ENCODE measurements at places on chromosomes 12 and 14. TPM values are rescaled to one million over a fixed set of nuclear protein-coding genes. Genes with fewer than 3 reads are reported as not detected.
A peak's percentile ranks its signal among the peaks of the same experiment; 100 is the strongest.

The PPM1H gene
- 3.1 TPM for total RNA-seq

The FOXM1 gene
- total RNA-seq: 7.3 TPM

The CLEC7A gene
- total RNA-seq: not detected

The CD163L1 gene
- not detected for total RNA-seq

The C3AR1 gene
- 0.17 TPM for total RNA-seq

The C12orf50 gene
- total RNA-seq: under 0.01 TPM

The NUP37 gene
- total RNA-seq: 38.3 TPM

The COPZ1 gene
- total RNA-seq: 97.9 TPM

The RERG gene
- total RNA-seq: 0.26 TPM

The TPH2 gene
- total RNA-seq: not detected

The PGF gene
- 7.6 TPM for total RNA-seq

The CD69 gene
- not detected for total RNA-seq

The KRT79 gene
- not detected for total RNA-seq

The GARIN6 gene
- total RNA-seq: not detected

DNA sequence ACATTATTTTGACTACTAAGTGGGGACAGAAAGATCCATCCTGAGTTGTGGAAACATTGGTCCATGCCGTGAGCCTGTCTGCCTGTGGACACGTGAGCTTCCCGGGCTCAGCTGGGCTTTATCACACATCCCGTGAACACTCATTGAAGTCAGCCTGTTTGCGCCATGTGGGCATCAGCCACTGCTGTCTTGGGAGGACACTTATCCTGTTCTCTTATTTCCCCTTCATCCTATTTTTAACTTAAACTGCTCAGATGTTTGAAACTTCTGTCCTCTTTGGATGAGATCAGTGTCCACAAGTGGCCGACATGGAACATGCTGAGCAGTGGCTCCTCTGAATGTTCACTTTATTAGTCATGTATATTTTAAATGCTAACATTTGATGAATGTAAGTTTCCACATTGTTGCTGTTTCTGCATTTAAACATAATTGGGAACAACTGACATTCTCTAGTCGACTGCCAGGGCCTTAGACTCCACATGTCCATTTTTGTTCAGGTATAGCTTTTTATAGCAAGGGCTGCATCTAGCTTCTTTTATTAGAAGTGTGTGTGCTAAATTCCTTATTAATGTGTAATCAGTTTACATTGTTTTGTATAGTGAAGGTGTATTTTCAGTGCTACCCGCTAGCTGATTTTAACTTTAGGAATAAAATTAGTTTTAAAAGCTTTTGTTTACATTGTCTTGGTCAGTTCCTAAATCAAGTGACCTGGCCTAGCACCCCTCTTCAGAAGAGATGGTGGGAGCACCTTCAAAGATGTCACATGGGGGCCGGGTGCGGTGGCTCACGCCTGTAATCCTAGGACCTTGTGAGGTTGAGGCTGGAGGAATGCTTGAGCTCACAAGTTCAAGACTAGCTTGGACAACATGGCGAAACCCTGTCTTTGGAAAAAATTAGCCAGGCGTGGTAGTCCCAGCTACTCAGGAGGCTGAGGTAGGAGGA is 24.0 kb downstream of the RNF34 start:
- no peak overlapping the region for H3K27ac ChIP-seq
- peaks cover 18% of the 10 kb centered on the region for H3K36me3 ChIP-seq
- H3K4me1 ChIP-seq: no peaks in the 10 kb centered on the region

- H3K36me3 ChIP-seq: no peaks in the 10 kb centered on the region
- DNase-seq: no peak
- H3K27ac ChIP-seq: no peak overlapping the region
- no peaks in the 10 kb centered on the region for H3K27me3 ChIP-seq
- no peaks in the 10 kb centered on the region for H3K4me1 ChIP-seq
Measured at GRCh38 chr12:93653079-93653478, 24.1 kb upstream of the CRADD start.

GRCh38 chr14:59200195-59200594 is 11.7 kb downstream of the DAAM1 start:
- H3K4me3 ChIP-seq: no peak overlapping the region
- H3K27ac ChIP-seq: no peak overlapping the region
- H3K27me3 ChIP-seq: no peaks in the 10 kb centered on the region
- H3K36me3 ChIP-seq: no peaks in the 10 kb centered on the region
- H3K4me1 ChIP-seq: no peaks in the 10 kb centered on the region

DNA sequence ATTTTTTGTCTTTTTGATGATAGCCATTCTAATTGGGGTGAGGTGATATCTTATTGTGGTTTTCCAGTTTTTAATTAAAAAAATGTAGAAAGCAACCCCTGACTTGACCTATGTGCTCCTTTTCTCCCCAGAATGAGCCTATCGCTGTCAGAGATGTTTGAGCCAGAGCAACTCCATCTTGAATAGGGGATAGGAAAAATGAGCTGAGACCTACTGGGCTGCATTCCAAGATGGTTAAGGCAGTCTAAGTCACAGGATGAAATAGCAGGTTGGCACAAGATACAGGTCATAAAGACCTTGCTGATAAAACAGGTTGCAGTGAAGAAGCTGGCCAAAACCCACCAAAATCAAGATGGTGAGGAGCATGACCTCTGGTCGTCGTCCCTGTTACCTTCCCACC is 13.8 kb downstream of the ERP27 start:
- peaks cover 3% of the 10 kb centered on the region for H3K4me1 ChIP-seq
- DNase-seq: no peak
- no peak overlapping the region for H3K27ac ChIP-seq
- H3K27me3 ChIP-seq: no peaks in the 10 kb centered on the region

DNA sequence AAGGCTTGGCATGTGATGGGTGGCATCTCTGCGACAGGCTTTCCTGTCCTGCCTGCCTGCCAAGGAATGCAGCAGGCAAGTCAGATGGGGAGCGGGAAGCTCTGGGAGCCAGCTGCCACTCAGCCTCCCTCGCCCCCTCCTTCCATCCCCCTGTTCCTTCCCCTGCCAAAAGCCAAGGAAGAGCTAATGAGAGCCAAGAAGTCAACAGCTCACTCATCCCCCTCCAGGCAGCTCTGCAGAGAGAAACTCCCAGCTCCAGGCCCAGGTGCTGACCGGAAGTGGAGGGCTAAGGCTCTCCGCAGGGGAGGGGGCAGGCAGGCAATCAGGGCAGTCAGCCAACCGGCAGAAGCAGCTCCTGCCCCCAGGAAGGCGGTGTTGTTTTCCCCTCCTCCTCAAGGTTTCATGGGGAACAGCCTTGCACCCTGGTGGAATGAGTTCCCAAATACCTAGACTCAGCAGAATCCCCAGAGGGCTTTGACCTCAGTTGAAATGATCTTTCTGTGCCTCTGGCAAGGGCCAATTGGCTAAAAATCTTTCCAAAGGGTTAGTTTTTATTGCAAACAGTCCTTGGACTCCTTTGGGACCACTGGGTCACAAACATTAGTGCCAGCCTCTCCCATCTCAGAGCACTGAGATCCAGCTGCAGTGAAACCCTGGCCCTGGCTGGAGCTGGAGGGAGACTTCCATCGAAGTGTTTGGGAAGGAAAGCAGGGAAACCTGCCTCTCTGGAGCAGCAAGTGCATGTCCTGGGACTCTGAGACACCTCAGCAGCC is 349.1 kb downstream of the DPF3 start:
- H3K36me3 ChIP-seq: no peaks in the 10 kb centered on the region
- no peaks in the 10 kb centered on the region for H3K4me1 ChIP-seq
- peaks cover 3% of the 10 kb centered on the region for H3K27me3 ChIP-seq
- H3K4me3 ChIP-seq: no peak overlapping the region

GRCh38 chr12:89461649-89462612 is 62.7 kb downstream of the GALNT4 start:
- H3K27ac ChIP-seq: no peak overlapping the region
- H3K36me3 ChIP-seq: no peaks in the 10 kb centered on the region
- H3K4me1 ChIP-seq: no peaks in the 10 kb centered on the region
- H3K4me3 ChIP-seq: peak overlapping the region; percentile 14
- H3K27me3 ChIP-seq: no peaks in the 10 kb centered on the region

DNA sequence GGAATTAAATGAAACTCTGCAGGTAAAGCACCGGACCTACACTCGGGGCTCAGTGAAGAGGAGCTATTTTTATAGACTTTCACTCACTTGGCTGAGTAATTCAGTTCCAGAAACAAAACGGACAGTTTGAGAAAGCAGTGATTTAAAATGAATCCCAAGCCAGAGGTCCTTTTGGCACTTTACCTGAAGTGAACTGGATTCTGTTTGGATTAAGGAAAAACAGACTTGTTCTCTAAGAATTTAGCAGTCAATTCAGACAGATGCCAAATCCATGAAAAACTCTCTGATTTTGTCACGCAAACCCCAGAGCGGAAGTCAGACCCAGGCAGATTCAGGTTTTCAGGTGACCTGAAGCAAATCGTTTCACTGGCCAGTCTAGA is 4.9 kb upstream of the VASH1 start:
- H3K4me3 ChIP-seq: no peak overlapping the region
- no peak overlapping the region for H3K27ac ChIP-seq
- H3K27me3 ChIP-seq: peaks cover 7% of the 10 kb centered on the region
- no peaks in the 10 kb centered on the region for H3K4me1 ChIP-seq

GRCh38 chr12:6607751-6608591 is 792 bp upstream of the CHD4 start:
- H3K4me1 ChIP-seq: peaks cover 19% of the 10 kb centered on the region
- DNase-seq: peak; percentile 48
- no peaks in the 10 kb centered on the region for H3K27me3 ChIP-seq

DNA sequence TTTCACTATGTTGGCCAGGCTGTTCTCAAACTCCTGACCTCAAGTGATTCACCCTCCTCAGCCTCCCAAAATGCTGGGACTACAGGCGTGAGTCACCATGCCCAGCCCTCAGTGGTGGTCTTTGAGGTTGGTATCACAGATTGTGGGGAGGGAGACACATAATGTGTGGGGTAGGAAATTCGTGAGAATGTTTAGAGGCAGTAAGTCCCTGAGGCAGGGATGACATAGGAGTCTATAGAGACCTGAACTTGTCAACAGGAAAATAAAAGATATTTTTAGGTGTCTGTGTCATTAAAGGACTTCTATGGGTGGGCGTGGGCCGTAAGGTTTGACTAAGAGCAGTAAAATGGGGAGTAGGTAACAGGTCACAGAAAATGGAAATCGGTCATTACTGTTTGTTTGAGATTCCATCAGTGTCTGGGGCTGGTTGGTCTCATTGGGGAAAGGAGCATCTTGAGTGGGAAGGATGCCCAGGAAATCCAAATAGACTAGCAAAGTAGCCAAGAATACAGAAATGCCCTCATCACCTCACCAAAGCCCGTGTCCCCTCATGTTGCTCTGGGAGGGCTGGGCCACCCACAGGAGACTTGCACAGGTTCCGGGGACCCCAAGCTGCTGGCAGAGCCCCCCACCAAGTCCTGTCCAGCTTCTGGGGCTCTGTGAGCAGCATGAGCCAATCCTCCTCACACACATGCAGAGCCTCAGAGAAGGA is 63.6 kb upstream of the BCL2L14 start:
- H3K36me3 ChIP-seq: no peaks in the 10 kb centered on the region
- no peak overlapping the region for H3K27ac ChIP-seq
- peaks cover 10% of the 10 kb centered on the region for H3K4me1 ChIP-seq
- H3K4me3 ChIP-seq: no peak overlapping the region
- H3K27me3 ChIP-seq: no peaks in the 10 kb centered on the region

- DNase-seq: no peak
- no peaks in the 10 kb centered on the region for H3K27me3 ChIP-seq
- no peaks in the 10 kb centered on the region for H3K36me3 ChIP-seq
- peaks cover 4% of the 10 kb centered on the region for H3K4me1 ChIP-seq
- H3K4me3 ChIP-seq: no peak overlapping the region
Measured at GRCh38 chr12:130922511-130922953, 31.2 kb upstream of the ADGRD1 start.

GRCh38 chr12:91311081-91311480 is 128.5 kb upstream of the DCN start:
- no peak overlapping the region for H3K27ac ChIP-seq
- DNase-seq: no peak
- no peak overlapping the region for H3K4me3 ChIP-seq
- H3K27me3 ChIP-seq: no peaks in the 10 kb centered on the region
- H3K4me1 ChIP-seq: no peaks in the 10 kb centered on the region

- no peak overlapping the region for H3K4me3 ChIP-seq
- H3K4me1 ChIP-seq: no peaks in the 10 kb centered on the region
- no peaks in the 10 kb centered on the region for H3K36me3 ChIP-seq
- DNase-seq: no peak
- H3K27me3 ChIP-seq: peaks cover 8% of the 10 kb centered on the region
Measured at GRCh38 chr14:21326972-21327371, 47.1 kb downstream of the RPGRIP1 start.

- no peaks in the 10 kb centered on the region for H3K36me3 ChIP-seq
- DNase-seq: no peak
- H3K27me3 ChIP-seq: no peaks in the 10 kb centered on the region
- peaks cover 4% of the 10 kb centered on the region for H3K4me1 ChIP-seq
- H3K27ac ChIP-seq: no peak overlapping the region
- H3K4me3 ChIP-seq: no peak overlapping the region
Measured at GRCh38 chr14:22515929-22516328, 73.1 kb downstream of the DAD1 start.

GRCh38 chr12:82862069-82862841 is 175.5 kb downstream of the TMTC2 start:
- H3K36me3 ChIP-seq: peaks cover under 1% of the 10 kb centered on the region
- no peak overlapping the region for H3K4me3 ChIP-seq

- peaks cover 9% of the 10 kb centered on the region for H3K36me3 ChIP-seq
- H3K4me1 ChIP-seq: peaks cover 38% of the 10 kb centered on the region
- H3K4me3 ChIP-seq: no peak overlapping the region
- no peaks in the 10 kb centered on the region for H3K27me3 ChIP-seq
- DNase-seq: no peak
Measured at GRCh38 chr14:74586681-74587362, 25.2 kb downstream of the LTBP2 start.

GRCh38 chr12:110109037-110109836 is 14.9 kb upstream of the IFT81 start:
- H3K4me3 ChIP-seq: peak overlapping the region; percentile 22
- peak overlapping the region; percentile 90 for H3K27ac ChIP-seq
- H3K36me3 ChIP-seq: no peaks in the 10 kb centered on the region

- DNase-seq: no peak
- no peak overlapping the region for H3K27ac ChIP-seq
- H3K27me3 ChIP-seq: no peaks in the 10 kb centered on the region
- H3K4me3 ChIP-seq: no peak overlapping the region
- no peaks in the 10 kb centered on the region for H3K36me3 ChIP-seq
- H3K4me1 ChIP-seq: no peaks in the 10 kb centered on the region
Measured at GRCh38 chr12:126537961-126538530, 1472.8 kb downstream of the AACS start.

GRCh38 chr14:46999661-47000060 is 348.1 kb upstream of the RPL10L start:
- H3K4me1 ChIP-seq: no peaks in the 10 kb centered on the region
- DNase-seq: no peak
- no peak overlapping the region for H3K27ac ChIP-seq
- no peak overlapping the region for H3K4me3 ChIP-seq

- H3K4me1 ChIP-seq: peaks cover 14% of the 10 kb centered on the region
- no peak overlapping the region for H3K4me3 ChIP-seq
- peak; percentile 83 for DNase-seq
Measured at GRCh38 chr14:69643430-69644200, 32.2 kb downstream of the SUSD6 start.
